ENCODE measurements at places on chromosomes 13 and 19.

GRCh38 chr13:102977471-102977870 is 88.7 kb downstream of the SLC10A2 start:
- DNase-seq = no peak

DNA sequence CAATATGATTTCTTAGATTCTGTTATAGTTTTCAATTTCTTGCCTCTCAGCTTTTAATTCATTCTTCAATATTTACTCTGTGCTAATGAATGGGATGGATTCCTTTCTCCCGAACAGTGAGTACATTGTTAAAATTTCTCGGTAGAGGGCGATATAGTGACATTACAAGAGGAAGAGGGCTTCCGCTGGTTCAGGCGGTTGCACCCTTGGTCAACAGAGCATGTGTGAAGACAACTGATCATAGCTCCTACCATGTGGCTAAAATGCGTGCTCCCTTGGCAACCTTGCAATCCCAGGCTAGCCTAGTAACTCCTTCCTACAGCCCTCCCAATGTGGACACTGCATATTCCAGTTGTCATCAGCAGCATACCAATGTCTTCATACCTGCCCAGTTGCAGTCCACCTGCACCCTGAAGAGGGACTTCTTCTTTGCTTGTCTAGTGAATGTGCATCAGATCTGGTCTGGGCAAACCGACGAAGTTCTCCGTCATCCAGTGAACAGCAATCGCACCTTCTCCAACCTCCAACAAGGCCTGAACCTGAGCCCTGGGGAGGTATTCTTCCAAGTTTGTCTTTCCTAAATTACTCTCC is 653.0 kb upstream of the GPC6 start:
- no peak for DNase-seq

DNA sequence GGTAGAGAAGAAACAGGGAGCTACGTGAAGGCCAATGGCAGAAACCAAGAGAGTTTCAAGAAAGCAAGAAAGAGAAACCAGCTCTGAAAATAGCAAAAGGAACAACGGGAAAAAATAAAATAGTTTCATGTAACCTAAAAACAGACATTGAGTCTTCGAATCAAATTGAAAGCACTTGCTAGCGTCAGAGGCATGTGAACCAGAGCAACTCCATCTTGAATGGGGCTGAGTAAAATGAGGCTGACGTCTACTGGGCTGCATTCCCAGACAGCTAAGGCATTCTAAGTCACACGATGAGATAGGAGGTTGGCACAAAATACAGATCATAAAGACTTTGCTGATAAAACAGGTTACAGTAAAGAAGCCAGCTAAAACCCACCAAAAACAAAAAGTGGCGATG is 7.3 kb upstream of the PMIS2 start:
- no peak for DNase-seq

DNA sequence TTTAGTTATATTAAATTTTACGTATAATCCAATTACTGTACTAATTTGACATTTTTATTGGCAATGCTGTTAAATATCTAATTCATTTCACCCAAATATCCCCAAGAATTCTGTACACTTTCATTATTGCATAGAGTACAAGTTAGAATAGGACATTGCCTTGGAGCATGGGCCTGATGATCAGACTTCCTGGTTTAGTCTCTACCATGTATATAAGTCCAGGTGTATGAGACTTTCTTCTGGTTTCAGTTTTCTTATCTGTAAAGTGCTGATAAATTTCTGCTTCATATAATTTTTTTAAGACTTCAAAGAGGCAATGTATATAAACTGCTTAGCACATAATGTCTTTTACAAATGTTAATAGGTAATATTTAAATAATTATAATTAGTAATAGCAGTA is 179.4 kb downstream of the KLF12 start:
- no peak for DNase-seq

DNA sequence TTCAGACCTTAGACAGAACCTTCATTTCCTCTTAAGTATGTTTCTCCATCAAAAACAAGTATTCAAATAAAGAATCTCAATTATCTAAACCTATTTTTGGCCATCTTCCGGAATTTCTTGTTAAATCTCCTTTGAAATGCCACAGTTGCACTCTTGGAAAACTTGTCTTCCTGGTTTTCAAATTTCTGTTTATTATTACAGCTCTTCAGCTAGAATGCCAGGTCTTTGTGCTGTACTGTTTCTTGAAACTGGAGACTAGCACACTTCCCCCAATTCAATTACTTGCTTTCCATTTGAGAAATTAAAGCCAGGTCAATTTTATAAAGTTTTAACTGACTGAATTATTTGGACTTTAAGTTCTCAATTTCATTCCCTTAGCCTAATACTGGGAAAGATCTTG is 10.2 kb downstream of the KCNRG start:
- no peak for DNase-seq

- no peak for DNase-seq
Measured at GRCh38 chr19:19538785-19539166, 711 bp downstream of the CILP2 start.

GRCh38 chr13:41460074-41460465 is 2.7 kb downstream of the RGCC start:
- no peak for DNase-seq

GRCh38 chr19:51024924-51025323 is 1.5 kb downstream of the KLK11 start:
- DNase-seq = no peak

- no peak for DNase-seq
Measured at GRCh38 chr19:42324655-42325307, 654 bp upstream of the MEGF8 start.

- DNase-seq = no peak
Measured at GRCh38 chr13:23792680-23793079, 96.5 kb downstream of the MIPEP start.

DNA sequence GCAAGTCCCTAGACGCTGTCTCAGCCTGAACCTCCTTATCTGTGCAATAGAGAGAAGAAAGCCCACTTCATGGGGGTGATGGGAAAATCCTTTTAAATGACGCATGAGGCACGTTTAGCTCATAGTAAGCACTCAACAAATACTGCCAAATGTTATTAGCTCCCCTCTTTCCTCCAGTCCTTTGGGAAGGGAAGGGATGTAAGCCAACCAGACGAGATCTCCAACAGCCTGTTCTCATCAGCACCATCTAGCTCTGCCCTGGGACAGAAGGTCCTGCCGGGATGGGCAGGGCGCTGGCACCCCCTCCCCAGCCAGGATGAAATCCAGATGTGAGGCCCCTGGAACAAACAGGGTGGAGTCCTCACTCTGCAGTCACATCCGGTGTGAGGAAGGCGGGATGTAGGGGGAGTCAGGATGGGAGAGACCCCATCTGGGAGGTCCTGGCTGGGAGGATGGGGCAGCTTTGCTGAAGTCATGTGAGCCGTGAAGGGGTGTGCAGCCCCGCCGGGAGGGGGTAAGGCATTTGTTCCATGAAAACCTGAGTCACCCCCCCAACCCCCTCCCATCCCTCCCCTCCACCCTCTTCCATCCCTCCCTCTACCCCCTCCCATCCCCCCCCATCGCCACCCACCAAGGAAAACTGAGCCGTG is 4.6 kb downstream of the S1PR2 start:
- DNase-seq = no peak

DNA sequence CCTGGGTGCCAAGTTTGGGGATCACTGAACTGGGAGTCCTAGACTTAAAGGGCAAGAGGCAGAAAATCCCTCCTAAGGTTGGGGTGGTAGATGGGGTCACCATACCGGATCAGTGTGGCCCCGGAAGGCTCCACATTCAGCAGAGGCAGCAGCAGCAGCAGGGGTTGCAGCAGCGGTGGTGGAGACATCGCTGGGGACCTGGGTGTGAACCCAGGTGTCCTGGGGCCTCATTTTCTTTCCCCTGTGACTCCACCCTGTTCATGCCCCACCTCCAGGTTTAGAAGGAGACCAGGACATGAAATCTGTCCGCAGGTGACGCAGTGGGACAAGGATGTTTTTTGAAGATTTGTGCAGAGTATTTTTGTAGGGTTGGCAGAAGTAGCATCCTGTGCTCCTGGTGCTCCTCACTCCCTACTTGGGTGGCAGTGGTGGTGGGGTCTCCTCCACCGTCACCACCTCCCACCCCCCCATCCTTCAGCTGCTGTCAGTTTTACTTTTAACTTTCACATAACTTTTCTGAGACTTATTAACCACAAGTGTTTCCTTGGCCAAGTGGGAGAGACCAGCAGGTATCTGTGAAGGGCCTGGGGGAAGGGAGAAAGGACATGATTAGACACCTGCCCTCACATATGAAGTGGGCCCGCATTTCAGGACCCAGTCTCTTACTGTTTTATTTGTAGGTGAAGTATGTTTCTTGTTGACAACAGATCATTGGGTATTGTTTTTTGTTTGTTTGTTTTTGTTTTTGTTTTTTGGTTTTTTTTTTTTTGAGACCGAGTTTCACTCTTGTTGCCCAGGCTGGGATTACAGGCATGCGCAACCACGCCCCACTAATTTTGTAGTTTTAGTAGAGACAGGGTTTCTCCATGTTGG is at the start of gene NAPSA:
Gene NAPSA, minus strand, starts transcription at position 206 of the 873 bp plus-strand sequence. Its CDS starts 18 bp downstream, at position 188.
- DNase-seq = no peak

DNA sequence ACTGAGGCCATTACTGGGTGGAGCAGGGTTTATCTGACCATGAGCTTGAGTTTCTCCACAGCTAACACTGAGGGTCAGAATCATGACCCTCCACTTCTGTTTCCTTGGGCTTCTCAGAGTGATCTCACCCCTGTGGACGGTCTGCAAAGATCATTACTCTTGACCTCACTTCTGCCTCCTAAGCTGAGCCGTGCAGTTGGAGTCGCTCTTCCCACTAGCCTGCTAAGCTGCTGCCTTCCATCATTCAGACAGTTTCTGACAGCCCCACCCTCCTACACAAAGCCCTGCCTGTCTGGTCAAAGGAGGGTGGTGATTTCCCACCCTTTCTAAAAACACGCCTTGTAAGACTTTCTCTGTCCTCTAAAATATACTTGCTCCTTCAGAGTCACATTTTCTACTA is 9.3 kb upstream of the FRY start:
- DNase-seq = no peak

DNA sequence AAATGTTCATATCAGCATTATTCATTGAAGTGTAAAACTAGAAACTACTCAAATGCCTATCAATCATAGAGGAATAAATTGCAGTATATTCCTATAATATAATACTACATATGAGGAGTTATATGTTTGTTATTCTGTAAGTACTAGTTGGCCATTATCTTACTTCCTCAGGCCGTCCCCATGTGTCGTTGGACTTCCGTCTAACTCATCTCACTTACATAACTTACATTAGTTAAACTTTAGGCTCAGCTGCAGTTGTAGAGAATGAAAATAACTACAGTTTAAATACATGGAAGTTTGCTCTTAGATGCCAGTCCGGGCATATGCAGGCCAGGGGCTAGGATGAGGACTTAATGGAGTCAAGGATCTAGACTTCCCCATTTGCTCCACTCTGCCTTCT is 8.6 kb upstream of the EPSTI1 start:
- no peak for DNase-seq

DNA sequence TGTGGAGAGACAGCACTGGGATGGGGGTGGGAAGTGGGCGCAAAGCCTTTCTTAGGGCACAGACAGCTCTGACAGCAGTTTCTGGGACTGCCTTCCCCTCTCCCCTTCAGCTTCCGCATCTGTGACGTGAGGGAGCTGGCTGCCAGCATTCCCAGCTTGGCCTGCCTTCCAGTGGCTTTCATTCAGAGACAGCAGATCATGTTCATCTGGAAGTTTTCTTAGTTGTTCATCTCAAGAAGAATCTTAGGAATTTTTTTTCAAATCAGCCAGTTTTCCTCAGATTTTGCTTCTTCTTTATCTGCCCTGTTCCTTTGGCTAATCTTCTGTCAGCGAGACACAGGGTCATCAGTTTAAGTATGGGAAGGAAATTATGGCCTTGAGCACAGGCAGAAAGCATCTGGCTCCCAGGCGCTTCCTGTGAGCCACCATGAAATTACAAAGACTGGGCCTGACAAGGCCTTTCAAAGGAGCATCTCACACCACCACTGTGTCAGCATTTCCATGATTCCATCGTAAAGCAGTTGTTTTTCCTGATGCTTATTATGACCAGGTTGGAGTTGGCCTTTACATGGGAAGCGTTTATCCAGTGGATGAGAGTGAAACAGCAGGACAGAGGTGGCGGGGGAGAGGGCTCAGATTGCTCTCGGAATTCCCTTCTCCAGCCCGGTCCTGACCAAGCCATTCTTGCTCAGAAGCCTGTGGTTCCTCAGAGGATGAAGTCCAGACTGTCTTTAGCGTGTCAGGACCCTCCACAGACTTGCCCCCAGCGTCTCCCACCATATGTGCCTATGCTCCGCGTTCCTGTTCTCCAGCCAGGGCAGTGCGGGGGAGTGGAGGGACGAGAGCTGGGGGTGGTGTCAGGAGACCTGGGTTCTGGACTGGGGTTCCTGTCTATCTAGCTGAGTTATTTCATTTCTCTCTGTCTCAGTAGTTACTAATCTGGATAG is 43.6 kb downstream of the ARHGAP35 start:
- DNase-seq = no peak

DNA sequence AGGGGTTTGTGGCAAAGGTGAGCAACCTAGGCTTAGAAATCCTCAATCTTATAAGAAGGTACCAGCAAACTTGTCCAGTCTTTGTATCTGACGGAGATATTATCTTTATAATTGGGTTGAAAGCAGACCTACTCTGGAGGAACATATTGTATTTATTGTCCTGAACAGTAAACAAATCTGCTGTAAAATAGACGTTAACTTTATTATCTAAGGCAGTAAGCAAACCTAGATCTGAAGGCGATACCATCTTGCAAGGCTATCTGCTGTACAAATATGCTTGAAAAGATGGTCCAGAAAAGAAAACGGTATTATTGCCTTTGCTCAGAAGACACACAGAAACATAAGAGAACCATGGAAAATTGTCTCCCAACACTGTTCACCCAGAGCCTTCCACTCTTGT is 3.8 kb upstream of the KLK2 start:
- DNase-seq = no peak

GRCh38 chr19:29329460-29330134 is 116.6 kb upstream of the UQCRFS1 start:
- DNase-seq = no peak

GRCh38 chr19:3684054-3684816 is 16.0 kb downstream of the PIP5K1C start:
- no peak for DNase-seq

DNA sequence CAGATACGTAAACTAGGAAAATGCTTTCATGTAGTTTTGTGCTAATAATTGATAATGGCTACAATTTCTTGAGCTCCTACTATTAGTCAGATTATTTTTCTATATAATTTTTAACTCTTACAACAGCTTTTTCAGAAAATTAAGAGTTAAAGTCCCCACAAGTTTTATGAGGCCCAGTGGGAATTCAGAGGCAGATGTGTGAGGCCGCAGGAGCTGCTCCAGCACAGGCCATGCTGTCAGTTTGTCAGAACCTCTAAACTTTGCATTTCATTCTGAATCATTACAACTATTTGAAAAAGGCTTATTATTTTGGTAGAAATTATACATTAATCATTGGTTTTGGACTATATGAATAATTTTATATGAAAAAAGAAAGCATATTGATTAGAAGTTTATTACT is 370.8 kb downstream of the MYO16 start:
- DNase-seq = no peak
